Cerebellum (tissue), 4 donors: ENCODE measurements at places on chromosomes 12 and 14. TPM values are rescaled to one million over a fixed set of nuclear protein-coding genes. Genes with fewer than 3 reads are reported as not detected.

DNA sequence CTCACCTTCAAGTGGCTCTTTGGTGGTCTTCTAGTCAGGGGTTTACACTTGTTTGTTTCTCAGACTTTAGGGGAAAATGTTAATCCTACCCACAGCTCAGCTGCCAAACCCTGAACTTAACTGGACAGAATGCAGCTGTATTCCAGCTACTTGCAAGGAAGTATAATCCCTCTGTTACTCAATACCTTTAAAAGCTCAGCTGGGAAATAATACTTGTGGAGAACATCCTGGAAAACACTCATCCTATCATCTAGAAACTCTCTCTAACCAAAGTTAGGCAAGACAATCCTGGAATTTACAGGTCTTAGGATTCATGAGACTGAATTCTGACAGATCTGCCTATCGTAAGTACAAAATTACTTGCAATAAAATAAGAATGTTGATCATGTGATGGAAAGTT lies 404.1 kb downstream of the ADAMTS20 start:
- no peak for DNase-seq

- DNase-seq: no peak
Observed at GRCh38 chr14:61963926-61964325, 201.7 kb downstream of the SNAPC1 start.

Gene ACSM4
- total RNA-seq: not detected

Gene USP30
- 21.3 TPM for total RNA-seq

Gene CLEC4D
- not detected for total RNA-seq

Gene LGR5
- total RNA-seq: 0.91 TPM
